Naive thymus-derived CD4-positive, alpha-beta T cell (primary cell): ENCODE measurements at places on chromosomes 7 and 10. TPM values are rescaled to one million over a fixed set of nuclear protein-coding genes. Genes with fewer than 3 reads are reported as not detected.

DNA sequence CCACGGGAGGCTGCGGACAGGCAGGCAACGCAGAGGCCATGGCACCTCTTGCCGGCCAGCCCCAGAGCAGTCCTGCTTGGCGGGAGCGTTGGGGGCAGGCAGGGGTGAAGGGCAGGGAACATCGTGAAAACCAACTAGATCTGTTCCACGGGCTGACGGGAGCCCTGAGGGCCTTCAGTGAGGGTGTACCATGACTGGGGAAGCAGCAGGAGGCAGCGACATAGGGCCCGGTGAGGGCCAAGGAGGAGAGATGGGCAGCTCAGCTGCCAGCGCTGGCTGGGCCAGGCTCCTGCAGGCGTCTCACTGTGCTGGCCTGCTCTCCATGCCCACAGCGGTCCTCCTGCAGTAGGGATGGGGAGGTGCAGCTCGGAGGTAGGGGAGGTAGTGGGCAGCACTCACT, 196.5 kb downstream of the ELFN1 start:
- no peak overlapping the region for H3K4me3 ChIP-seq
- H3K4me1 ChIP-seq = no peaks in the 10 kb centered on the region
- no peaks in the 10 kb centered on the region for H3K36me3 ChIP-seq
- no peak overlapping the region for H3K27ac ChIP-seq
- no peak for DNase-seq
- no peaks in the 10 kb centered on the region for H3K27me3 ChIP-seq

- H3K36me3 ChIP-seq = no peaks in the 10 kb centered on the region
- no peaks in the 10 kb centered on the region for H3K27me3 ChIP-seq
- H3K27ac ChIP-seq = no peak overlapping the region
- peaks cover 16% of the 10 kb centered on the region for H3K4me1 ChIP-seq
Measured at GRCh38 chr10:62813453-62813852, 2.7 kb downstream of the EGR2 start.

GRCh38 chr10:65231148-65231547, 1694.7 kb upstream of the LRRTM3 start:
- H3K36me3 ChIP-seq = no peaks in the 10 kb centered on the region
- no peaks in the 10 kb centered on the region for H3K27me3 ChIP-seq
- no peak overlapping the region for H3K4me3 ChIP-seq
- H3K4me1 ChIP-seq = no peaks in the 10 kb centered on the region

NRCAM gene
- 9.5 TPM for total RNA-seq

GRCh38 chr10:58350619-58351323, 16.0 kb downstream of the UBE2D1 start:
- no peaks in the 10 kb centered on the region for H3K27me3 ChIP-seq
- no peak overlapping the region for H3K4me3 ChIP-seq
- no peak for DNase-seq
- no peak overlapping the region for H3K27ac ChIP-seq
- no peaks in the 10 kb centered on the region for H3K36me3 ChIP-seq
